ENCODE measurements at places on chromosomes 12 and 14. TPM values are rescaled to one million over a fixed set of nuclear protein-coding genes. Genes with fewer than 3 reads are reported as not detected.

Gene NANOG
- total RNA-seq: 2.3 TPM

Gene ADAMTS20
- not detected for total RNA-seq

- H3K4me3 ChIP-seq: no peak overlapping the region
- no peaks in the 10 kb centered on the region for H3K36me3 ChIP-seq
- H3K4me1 ChIP-seq: no peaks in the 10 kb centered on the region
- no peak for DNase-seq
- H3K27me3 ChIP-seq: no peaks in the 10 kb centered on the region
These were observed 6.3 kb downstream of the ESPL1 start for GRCh38 chr12:53274445-53274844.

DNA sequence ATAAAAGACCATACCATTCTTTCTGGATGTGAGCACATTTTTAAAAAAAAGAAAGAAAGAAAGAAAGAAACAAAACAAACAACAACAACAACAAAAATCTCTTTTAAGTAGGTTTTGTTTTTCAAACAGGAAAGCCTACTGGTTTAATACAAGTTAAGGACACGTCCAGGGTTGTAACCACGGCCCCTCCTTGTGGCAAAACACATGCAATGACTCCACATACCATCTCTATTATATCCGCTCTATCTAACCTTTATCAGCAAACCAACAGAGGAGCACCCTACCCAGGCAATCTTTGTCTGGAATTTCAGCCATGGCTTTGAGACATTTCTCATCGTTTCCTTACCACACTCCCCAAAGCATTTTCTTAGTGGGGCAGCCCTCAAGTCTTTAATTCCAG, 360.5 kb upstream of the TMPO start:
- no peak overlapping the region for H3K27ac ChIP-seq
- H3K4me1 ChIP-seq: no peaks in the 10 kb centered on the region
- H3K27me3 ChIP-seq: no peaks in the 10 kb centered on the region

Data from body of pancreas (tissue), 4 donors.